NCI-H774 (cell line): ENCODE measurements at places on chromosomes 12 and 14.

DNA sequence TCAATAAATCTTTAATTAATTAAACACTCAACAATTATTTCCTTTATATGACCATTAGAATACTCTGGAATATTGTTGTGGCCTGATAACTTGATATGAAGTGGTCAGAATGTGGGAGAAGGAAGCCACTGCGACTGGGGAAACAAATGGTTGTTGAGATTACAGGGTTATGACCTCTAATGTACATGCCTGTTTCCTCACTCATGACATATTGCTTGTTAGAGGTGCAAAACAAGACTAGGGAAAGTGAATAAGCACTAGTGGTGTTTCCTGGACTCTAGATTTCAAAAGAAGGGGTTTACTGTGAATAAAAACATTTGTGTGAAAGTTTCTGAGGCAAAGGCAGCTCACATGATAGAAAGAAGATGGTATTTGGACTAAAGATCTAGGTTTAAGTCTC, 53.3 kb downstream of the STAB2 start:
- DNase-seq = no peak

GRCh38 chr14:68969278-68970033, 9.6 kb downstream of the ACTN1 start:
- DNase-seq = no peak

DNA sequence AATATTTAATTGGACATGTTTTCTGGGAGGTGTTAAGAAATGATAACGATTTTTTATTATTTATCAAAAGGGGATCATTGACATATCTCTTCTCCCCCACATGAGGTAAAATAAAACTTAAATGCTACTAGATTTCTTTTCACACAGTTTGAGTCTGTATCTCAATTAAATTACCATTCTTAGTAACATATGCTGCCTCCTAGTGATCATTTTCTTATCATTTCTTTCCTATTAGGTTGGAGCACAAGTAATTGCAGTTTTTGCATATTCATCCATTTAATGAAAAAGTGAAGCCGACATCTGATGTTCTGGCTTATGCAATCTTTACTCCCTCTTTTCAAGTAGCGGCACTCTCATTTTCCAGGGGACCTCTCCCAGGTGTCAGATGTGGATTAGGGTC, 24.9 kb downstream of the PUS7L start:
- DNase-seq = no peak

GRCh38 chr12:27824126-27824842, 44.2 kb upstream of the MANSC4 start:
- no peak for DNase-seq

GRCh38 chr12:47739297-47739696, 14.0 kb upstream of the ENDOU start:
- DNase-seq = no peak

GRCh38 chr14:77603654-77604255, 12.7 kb downstream of the SPTLC2 start:
- no peak for DNase-seq

- no peak for DNase-seq
These were observed 28.1 kb downstream of the PIGH start for GRCh38 chr14:67571991-67572323.

- DNase-seq = no peak
These were observed 235.2 kb downstream of the SLC41A2 start for GRCh38 chr12:104722601-104723534.
